ENCODE measurements at places on chromosomes 2 and 18.

DNA sequence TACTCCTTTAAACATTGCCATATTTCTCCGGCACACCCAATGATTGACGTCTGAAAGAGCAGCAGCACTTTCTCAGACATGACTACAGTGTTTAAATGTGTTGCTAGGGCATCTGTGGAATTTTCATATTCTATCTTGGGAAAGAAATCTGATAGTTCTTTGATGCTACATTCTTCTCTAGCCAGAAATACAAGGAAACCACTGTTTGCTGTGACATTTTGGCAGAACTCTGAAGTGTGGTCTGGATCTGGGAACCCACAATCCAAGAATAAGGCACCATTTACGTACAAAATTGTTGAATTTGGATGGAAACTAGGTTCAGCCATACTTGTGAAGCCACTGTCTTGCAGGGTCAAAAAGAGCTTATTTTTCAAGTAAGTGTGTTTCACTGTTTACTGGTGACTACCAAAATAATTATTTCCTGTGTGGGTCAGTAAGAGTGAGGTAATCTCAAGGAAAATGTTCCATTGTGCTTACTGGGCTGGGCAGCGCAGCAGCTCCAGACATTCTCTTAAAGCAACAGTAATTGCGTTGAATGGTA lies 21.3 kb upstream of the CD28 start:
- no peak for DNase-seq

DNA sequence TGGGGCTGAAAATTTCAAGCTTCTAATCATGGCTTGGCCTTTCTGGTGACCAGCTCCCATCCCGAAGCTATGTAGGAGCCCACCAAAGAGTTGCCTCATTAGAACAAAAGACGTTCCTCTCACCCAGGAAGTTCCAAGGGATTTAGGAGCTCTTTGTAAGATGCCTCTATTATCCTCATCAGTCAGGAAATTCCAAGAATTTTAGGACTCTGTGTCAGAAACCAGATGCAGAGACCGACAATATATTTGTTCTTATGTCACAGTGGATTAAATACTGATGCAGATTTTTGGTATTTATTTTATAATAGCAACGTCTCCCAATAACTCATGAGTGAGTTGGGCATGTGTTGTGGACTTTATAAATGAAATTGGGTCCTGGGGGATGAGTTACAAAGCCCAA lies 91.8 kb upstream of the SKOR2 start:
- no peak for DNase-seq

DNA sequence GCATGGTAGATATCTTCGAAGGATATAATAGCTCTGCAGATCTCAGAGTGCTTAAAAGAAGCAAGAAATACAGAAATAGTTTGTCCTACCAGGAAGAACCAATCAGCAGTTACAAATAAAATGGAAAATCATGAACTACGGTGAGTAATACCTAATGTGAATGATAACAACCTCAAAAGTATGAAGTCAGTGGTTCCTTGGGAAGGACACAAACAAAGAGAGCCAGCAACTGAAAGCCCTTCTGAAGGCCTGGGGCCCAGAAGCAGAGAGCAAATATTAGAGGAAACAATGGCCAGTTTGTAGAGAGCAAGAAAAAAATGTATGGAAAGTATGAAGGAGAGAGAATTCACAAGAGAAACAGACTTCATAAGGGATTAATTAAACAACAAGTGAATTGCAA lies 226.8 kb upstream of the CHST9 start:
- DNase-seq = no peak

DNA sequence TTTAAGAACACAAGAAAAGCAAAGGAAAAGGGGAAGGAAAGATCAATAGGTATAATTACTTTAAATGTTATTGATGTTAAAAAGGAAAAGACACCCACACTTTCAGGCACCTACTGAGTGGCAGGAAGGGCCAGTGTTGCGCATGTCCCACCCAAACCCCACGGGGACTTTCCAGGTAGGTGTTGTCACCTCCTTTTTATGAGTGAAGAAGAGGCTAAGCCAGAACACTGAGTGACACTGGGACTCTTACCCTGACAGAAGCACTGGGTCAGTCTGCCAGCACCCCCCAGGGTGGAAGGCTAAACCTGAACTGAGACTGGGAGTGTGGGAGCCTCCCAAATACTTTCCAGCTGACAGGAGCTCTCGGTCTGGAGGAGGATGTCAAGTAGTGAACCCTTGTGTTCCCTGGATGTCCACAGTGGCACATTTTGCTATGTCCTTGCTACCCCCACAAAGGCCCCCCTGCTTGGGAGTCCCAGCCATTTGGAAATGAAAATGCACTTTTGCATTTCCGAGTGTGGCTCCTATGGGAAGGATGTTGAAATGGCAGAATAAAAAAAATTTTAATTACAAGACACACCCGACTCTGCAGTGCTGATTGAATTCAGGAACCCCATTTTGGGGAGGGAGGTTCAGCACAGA lies 90.9 kb upstream of the SMAD2 start:
- no peak for DNase-seq

DNA sequence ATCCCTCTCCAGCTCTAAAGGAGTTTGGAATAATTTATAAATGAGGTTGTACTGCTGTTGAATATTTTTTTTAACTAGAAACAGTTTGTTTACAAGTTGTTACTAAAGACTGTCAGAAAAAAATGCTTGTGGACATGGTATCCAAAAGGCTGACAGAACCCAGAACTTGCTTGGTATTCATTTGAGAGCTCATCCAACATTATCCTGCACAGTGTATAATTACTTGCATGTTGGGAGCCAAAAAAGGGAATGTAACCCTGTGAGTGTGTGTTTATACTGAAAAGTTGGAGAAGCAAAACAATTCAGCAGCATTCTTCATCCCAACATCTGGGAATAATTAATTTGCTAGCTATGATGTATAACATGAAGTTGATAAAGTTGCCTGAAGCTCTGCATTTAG lies 42.1 kb upstream of the EHBP1 start:
- no peak for DNase-seq

- DNase-seq = no peak
These were observed 161.7 kb downstream of the INSIG2 start for GRCh38 chr2:118250001-118250400.

DNA sequence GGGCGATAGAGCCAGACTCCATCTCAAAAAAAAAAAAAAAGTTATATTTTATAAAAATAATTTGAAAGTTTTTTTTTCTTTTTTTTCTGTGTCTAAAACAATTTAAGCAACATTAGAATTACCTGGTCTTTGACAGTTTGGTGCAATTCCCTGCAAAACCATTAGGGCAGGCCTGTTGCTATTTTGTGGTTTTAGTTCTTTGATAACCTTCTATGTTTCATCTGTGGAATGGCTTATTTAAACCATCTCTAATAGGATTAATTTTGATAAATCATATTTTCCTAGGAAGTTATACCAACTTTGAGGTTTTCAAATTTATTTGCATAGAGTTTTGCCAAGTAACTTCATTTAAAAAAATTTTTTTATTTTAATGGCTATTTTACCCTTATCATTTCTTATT lies 141.2 kb upstream of the TWIST2 start:
- DNase-seq = no peak

GRCh38 chr2:104568247-104568646 lies 285.7 kb upstream of the POU3F3 start:
- no peak for DNase-seq

DNA sequence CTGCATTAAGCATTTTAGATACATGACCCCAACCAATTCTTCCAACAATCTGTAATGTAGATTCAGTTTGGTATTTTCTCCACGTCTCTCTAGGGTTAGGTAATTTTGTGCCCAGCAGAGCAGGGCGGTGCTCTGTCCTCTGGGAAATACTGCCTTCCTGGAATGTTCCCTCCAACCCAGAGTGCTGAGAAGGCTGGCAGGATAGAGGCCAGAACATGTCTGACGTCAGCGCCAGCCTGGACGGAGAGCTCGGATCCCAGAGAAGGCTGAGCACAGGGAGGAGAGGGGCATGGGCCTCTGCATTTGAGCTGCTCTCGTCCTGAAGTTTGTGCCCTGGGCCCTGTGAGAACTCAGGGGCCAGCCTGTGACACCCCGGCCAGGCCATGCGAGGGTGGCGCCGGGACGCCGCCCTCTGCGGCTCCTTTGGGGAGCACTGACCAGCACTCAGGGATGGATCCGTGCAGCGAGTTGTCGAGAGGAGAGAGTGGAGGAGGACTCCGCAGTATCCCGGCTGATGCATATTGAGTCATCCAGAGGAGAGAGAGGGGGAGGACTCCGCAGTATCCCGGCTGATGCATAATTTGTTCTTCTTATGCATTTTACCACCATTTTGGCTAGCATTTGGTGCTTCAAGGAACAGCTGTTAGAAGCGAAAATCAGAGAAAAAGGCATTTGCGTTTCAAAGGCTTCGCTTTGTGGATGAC lies 80.0 kb upstream of the PXDN start:
- DNase-seq = no peak
